Stimulated activated CD4-positive, alpha-beta T cell treated with anti-CD3 and anti-CD28 coated beads, TNF-alpha, amount 100 ng/mL, for 24 hours (primary cell): ENCODE measurements at places on chromosomes 13 and 19.
A peak's percentile ranks its signal among the peaks of the same experiment; 100 is the strongest.

DNA sequence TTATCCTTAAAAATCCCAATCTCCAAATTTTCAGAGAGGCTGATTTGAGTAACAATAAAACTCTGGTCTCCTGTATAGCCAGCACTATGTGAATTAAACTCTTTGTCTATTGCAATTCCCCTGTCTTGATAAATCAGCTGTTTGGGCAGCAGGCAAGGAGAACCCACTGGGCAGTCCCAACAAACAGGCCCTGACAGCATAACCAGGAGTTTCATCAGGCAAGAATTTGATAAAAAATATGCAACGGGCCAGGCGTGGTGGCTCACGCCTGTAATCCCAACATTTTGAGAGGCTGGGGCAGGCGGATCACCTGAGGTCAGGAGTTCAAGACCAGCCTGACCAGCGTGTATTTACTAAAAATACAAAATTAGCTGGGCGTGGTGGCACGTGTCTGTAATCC lies 42.1 kb downstream of the STK24 start:
- DNase-seq = no peak

GRCh38 chr13:33189470-33189869 lies 96.1 kb downstream of the STARD13 start:
- no peak for DNase-seq

DNA sequence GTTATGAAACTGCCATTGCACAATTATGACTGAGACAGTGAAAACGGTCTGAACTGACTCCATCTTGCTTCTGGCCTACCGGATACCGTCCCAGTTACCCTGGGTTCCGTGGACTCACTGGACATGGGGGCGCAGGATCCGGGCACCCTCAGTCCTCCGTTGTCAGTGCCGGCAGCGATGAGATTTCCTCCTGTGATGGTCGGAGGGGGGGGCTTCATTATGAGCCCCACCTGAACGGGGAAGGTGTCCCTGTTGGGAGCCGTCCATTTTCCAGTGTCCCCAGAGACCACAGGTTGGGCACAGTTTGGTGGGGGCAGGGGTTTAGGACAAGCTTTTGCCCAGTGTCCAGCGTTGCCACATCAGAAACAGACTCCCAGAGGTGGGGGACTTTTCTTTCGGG lies 23.4 kb downstream of the TMEM255B start:
- no peak for DNase-seq

GRCh38 chr19:32864318-32865007 lies 5.1 kb downstream of the SLC7A9 start:
- no peak for DNase-seq

DNA sequence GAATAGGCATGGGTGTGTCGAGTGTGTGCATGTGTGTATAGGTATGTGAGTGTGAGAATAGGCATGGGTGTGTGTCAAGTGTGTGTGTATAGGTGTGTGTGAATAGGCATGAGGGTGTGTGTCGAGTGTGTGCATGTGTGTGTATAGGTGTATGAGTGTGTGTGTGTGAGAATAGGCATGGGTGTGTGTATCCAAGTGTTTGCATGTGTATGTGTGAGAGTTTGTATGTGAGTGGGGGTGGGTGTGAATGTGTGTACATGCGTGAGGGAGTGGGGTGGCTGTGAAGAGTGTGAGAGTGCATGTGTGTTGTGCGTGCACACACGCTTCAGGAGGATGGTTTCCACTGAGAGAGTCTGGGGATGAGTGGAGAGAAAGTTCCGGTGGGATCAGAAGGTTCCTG lies 13.5 kb downstream of the EVI5L start:
- DNase-seq = no peak

DNA sequence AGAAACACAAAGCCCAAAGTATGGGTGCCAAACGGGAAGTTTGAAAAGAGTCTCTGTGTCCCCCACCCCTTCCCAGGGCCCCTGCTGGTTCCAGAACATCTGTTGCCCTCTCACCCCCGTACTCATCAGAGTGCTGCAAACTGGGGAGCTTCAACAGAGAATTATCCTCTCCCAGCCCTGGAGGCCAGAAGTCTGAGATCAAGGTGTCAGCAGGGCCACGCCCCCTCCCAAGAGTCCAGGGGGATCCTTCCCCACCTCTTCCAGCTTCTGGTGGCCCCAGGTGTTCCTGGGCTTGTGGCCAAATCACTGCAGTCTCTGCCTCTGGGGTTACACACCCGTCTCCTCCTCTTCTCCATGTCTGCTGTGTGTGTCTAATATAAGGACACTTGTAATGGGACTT lies 183.4 kb downstream of the PTPRS start:
- DNase-seq = no peak

GRCh38 chr13:44368062-44368591 lies 5.5 kb upstream of the SERP2 start:
- no peak for DNase-seq

GRCh38 chr19:49684251-49684982 lies 5.0 kb upstream of the ADM5 start:
- DNase-seq = no peak

- no peak for DNase-seq
Observed at GRCh38 chr13:67299751-67300150, 69.6 kb upstream of the PCDH9 start.

GRCh38 chr19:57068921-57069697 lies 50.7 kb upstream of the USP29 start:
- no peak for DNase-seq

- DNase-seq = no peak
Observed at GRCh38 chr19:14320253-14320652, 61.0 kb upstream of the ADGRE5 start.

DNA sequence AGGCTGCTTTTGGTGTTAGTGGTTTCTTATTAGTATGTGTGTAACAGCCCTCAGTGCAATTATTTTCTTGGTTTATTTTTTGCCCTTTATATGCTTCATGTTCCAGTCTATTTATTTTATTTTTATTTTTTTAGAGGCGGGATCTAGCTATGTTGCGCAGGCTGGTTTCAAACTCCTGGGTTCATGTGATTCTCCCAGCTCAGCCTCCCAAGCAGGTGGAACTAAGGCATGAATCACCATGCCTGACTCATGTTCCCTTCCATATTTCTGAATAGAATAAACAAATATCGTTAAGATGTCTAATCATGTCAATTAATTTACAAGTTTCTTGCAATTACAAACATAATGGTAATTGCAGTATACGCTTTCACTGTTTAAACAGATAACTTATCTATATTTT lies 11.7 kb downstream of the SKA3 start:
- DNase-seq = no peak

GRCh38 chr13:67769063-67769986 lies 539.2 kb upstream of the PCDH9 start:
- no peak for DNase-seq

DNA sequence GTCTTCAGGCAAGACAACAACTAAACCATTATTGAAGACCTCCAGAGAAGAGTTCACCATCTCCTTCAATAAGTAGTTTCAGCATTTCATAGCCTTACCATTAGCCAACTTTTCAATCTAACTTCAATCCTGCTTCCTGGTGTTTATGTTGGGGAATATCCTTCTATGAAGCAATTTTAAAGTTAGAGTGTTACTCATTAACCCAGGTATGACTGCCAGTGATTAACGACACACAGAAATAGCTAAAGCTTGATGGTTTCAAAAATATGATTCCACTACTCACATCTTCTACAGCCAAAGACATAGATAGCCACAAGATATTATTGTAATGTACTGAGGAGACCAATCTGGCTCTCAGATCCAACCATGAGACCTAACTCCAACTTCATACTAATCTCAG lies 403.2 kb downstream of the EFNB2 start:
- DNase-seq = no peak

- no peak for DNase-seq
Observed at GRCh38 chr19:3573162-3573857, 566 bp downstream of the HMG20B start.

- no peak for DNase-seq
Observed at GRCh38 chr19:18417250-18418028, 1.8 kb upstream of the SSBP4 start.

GRCh38 chr13:109427148-109427547 lies 359.2 kb downstream of the IRS2 start:
- no peak for DNase-seq

- DNase-seq = no peak
Observed at GRCh38 chr13:20823071-20823470, 49.3 kb upstream of the EEF1AKMT1 start.

- no peak for DNase-seq
Observed at GRCh38 chr19:45245334-45245787, at the start of gene EXOC3L2. TSS of gene EXOC3L2 (minus strand) at chr19:45245407. CDS start at chr19:45239045, 6,362 bp downstream.

DNA sequence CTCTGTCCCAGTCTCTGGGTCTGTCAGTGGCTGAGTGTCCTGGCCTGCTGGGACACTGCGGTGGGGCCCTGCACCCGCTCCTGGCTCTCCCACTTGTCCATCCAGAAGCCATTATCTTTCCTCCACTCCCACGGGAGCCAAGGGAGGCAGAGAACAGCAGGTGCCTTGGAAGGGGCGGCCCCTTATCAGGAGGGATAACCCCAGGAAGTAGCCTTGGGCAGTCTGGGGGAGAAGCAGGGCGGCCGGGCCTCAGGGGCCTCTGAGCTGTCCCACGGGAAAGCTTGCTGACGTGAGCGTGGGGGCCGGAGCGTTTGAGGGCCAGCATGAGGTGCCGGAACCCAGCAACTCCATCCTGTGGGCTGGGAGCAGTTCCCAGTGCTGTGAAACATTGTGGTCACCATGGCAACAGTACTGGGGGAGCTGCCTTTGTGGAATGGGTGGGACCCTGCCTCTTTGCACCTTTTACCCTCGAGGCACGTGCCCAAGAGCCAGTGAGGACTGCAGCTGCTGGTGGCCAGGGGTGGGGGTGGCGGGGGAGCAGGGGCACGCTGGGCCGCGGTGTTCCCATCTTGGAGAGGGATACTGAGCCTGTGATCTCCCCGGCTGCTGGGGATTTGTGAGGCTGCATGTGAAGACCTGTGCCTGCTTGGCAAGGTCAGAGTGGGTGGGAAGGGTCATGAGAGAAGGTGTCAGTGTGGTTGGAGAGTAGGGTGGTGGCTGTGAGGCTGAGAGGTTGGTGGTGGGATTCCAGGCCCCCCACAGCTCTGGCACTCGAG lies 20.9 kb downstream of the KLHL26 start:
- no peak for DNase-seq

GRCh38 chr13:26377038-26377437 lies 123.1 kb downstream of the CDK8 start:
- no peak for DNase-seq

DNA sequence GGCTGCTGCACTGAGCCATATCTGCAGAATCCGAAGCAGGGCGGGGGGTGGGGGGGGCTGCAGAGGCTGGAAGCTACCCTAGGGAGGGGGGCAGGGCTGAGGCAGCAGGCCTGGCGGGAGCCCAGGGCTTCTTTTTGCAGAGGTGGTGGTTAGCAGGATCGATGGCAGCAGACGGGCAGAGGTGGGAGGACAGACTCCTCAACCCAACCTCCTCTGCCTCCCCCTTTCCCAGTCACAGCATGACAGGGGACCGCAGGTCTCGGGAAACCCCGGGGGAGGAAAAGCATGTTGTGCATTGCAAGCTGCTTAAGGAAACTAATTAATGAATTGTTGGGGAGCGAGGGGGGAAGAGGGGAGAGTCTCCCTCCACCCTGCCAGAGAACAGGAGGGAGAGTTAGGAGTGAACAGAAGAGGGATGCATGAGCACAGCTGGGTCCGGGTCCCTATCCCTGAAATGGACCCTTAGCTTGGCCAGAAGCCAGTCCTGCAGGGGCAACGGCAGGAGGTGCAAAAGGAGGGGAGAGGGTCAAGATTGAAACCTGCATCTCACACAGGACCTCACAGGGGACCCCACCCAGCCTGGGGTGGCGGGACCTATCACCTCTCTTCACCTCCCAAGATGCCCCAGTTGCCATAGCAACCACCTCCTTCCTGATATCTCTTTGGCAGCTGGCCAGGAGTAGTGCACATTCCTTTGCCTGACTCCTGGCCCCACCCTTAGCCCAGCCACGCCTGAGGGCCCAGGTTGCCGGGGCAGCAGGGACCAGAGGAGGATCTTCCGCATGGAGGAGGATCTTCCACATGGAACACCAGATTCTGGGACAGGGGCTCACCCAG lies 1.8 kb downstream of the FXYD7 start:
- DNase-seq = no peak

DNA sequence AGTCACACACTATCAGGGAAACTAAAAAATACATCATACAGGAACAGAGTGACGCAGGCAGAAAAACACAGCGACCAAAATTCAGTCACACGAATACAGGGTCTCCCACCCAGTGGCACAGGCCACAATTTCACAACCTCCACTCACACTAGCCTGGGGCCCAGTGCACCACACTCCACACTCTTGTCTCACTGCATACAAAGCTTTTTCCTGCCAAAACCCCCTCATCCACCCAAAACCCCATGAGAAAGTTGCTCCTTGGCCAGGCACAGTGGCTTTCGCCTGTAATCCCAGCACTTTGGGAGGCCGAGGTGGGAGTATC lies 1.2 kb downstream of the S1PR5 start:
- DNase-seq = no peak

DNA sequence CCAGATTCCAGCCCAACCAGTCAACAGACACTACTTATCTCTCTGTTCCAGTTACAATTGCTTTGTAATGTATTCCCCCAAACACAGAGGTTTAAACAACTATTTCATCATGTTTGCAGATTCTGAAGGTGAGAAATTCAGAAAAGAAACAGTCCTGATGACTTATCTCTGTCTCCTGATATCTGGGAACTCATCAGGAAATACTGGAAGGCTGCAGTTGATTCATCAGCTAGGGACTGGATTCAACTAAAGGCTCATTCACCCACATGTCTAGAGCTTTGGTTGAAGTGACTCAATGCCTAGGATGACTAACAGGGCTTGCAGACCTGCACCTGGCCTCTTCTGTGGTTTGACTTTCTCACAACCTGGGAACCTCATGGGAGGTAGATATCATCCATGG lies 56.6 kb upstream of the GPC6 start:
- DNase-seq = no peak

GRCh38 chr19:4368128-4368820 lies 24.9 kb downstream of the MPND start:
- DNase-seq = no peak

GRCh38 chr19:3159565-3159964 lies 19.0 kb upstream of the S1PR4 start:
- DNase-seq = no peak

DNA sequence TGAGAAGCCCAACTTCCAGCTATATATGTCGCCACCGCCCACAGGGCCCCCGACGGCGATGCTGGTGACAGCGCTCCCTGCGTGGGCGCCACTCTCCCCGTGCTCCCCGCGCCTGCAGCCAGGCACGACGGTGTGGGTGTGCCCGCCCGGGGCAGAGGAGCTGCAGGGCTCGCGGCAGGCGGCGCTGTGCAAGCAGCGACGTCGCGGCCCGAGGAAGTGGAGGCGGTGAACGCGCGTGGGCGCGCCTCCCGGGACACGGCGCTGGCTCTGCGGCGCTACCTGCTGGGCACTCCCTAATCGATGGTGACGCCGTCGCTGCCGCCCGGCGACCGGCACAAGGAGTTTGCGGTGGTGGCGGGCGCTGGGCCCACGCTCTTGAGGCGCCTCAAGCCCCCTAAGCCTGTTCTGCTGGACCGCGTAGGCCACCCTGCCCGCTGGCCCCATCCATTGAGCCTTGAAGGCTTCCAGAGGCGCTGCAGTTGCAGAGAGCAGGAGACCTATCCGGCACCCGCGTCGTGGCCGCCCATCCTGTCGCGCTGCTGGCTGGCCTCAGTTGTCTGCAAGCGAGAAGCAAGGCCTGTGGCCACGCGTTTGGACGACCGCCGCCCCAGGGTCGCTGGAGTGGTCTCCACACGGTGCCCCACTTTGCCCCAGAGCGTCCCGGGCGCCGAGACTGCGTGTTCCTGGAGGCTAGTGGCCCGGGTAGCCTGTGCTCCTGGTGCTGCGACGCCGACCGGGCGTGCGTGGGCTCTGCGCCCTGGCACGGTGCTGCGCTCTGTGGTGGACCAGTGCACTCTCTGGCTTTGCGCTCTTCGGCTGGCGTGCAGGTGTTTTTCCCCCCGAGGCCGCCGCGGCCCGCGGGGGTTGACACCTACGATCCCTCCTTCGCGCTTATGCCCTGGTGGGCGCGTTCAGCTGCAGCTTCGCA lies 23.1 kb downstream of the LRFN3 start:
- DNase-seq = peak; percentile 74
